Stimulated activated CD4-positive, alpha-beta T cell treated with anti-CD3 and anti-CD28 coated beads, TNF-alpha, amount 100 ng/mL, for 1 hour (primary cell): ENCODE measurements at places on chromosomes 2 and 18.

- DNase-seq: peak; percentile 3
Measured at GRCh38 chr2:202178346-202178958, 59.9 kb downstream of the SUMO1 start.

DNA sequence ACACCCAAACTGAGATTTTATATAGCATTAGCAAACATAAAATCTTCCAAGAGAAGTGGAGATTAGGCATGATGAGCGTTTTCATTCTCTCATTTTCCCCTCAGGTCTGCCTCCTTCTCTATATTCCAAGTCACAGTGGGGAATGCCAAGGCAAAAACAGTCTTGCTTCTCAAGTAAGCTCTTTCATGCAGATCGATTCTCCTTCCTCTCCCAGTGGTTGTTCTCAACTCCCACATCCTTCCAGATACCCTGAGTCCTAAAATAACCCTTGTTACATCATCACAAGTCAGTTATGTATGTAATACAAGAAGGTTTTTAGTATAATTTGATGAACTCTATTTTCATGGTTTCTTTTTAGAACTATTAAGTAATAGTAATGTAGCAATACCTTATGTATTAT, 150.6 kb downstream of the TXNL1 start:
- no peak for DNase-seq

GRCh38 chr2:67752199-67752598, 310.6 kb downstream of the C1D start:
- no peak for DNase-seq

GRCh38 chr2:19488009-19488691, 129.7 kb upstream of the OSR1 start:
- DNase-seq: no peak

GRCh38 chr2:10079266-10079869, 843 bp downstream of the CYS1 start:
- no peak for DNase-seq

GRCh38 chr2:215899141-215900074, 113.9 kb downstream of the MREG start:
- no peak for DNase-seq

DNA sequence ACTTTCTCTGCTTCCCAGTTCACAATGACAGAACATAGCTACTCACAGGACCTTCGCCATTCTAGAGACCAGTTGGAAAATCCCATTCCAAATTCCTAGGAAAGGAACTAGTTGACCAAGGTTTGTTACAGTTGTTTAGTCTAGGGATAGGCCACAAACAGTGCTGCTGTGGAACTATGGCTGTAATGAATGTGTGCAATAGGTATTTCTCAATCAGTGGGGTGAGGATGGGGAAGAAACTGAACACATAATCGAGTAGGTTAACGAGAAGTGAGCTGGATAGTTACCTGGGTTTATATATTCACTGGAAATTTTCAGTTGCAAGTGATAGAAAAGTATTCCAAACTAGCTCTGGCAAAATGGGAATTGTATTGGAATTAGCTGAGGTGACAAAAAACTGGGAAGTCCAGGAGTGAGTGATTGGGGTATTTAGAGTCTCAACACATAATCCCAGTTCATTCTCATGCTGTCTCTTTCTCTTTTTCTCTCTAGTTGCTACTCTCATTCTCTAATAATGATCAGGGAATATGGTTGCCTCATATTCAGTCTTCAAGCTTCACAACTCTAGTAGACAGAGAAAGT, 18.2 kb upstream of the HMSD start:
- DNase-seq: no peak

- no peak for DNase-seq
Measured at GRCh38 chr18:5556310-5556974, 12.6 kb upstream of the EPB41L3 start.
